ENCODE measurements at places on chromosomes 1 and 21. TPM values are rescaled to one million over a fixed set of nuclear protein-coding genes. Genes with fewer than 3 reads are reported as not detected.

DNA sequence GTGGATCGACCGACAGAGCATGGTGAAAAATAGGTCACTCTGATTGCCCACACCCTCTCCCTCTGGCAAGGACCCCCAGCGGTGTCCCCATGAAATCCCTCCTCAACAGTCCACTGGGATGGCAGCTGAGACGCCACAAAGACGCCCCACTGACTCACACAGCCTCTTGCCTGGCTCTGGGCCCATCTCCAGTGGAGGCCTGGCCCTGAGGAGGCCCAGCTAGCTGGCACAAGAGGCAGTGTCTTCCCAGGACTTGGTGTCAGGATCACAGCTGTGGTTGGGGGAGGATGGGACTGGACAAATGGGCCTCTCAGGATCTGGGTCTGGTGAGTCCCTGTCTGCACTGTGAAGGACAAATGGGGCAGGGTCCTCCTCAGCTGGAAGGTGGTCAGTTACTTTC, 4.6 kb downstream of the ALX3 start:
- no peak overlapping the region for H3K27ac ChIP-seq
- H3K4me3 ChIP-seq, result no peak overlapping the region
- no peak for DNase-seq
- no peaks in the 10 kb centered on the region for H3K36me3 ChIP-seq
- peaks cover 35% of the 10 kb centered on the region for H3K27me3 ChIP-seq

DNA sequence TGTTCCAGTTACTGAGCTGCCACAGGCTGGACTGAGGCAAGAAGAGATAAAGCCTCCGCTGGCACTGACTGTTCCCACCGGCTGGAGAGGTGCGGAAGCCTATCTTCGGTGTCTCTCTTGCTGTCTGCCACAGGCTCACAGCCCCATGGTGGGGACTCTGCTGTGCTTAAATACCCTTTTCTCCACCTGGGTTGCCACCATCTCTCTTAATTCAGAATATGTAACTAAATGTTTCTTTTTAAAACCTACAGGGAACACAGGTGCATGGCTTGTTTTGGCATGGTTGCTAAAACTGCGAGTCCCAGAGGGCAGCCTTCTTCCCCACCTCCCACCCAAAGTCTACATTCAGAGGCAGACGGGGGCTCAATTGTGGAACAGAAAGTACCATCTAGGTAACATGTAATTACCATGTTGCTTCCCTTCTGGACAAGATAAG, 8.1 kb upstream of the LBR start:
- DNase-seq, result no peak
- H3K27me3 ChIP-seq, result peaks cover 6% of the 10 kb centered on the region
- H3K4me3 ChIP-seq, result no peak overlapping the region

DNA sequence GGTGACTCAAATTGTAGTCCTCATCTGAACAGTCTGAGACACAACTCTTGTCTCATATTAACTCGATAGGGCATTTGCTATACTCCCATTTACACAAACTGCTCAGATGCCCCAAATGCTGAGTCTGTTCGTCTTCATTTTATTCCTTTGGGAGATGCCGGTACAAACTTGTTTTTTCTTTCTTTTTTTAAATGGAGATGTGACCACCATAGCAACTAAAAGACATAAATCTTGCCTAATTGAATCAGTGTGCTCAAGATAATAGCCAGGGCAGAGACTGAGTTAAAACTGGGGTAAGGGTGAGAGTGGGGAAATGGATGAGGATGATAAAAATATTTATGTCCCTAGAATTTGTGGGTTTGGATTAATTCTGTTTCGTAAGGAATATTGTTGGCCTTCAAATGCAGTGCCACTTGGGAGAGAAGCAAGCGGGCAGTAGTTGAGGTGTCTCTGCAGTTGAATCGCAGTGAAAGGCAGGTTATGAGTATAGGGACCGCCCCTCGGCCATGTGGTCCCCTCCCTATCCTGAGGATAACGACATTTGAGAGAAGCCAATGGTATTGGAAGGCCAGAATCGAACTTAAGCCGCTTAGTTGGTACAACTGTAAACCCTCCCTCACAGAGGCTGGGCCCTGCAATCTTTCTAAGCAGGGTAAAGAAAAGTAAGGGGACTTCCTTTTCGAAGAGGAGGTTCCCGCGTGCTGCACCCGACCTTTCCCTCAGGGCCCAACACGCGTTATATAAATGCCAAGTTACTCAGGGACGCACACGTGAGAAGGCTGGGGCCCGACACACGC, 859 bp upstream of the LRRC8B start:
- peak overlapping the region; percentile 15 for H3K27ac ChIP-seq
- H3K4me3 ChIP-seq, result peak overlapping the region; percentile 72

- no peak for DNase-seq
- H3K4me1 ChIP-seq, result peaks cover 14% of the 10 kb centered on the region
- no peak overlapping the region for H3K4me3 ChIP-seq
- H3K27ac ChIP-seq, result peak overlapping the region; percentile 14
- H3K27me3 ChIP-seq, result no peaks in the 10 kb centered on the region
Observed at GRCh38 chr1:15843826-15844572, 3.5 kb upstream of the SPEN start.

GRCh38 chr1:69315823-69316222, 251.9 kb upstream of the LRRC7 start:
- no peak overlapping the region for H3K27ac ChIP-seq
- DNase-seq, result no peak
- H3K27me3 ChIP-seq, result peaks cover 4% of the 10 kb centered on the region
- no peak overlapping the region for H3K4me3 ChIP-seq
- H3K36me3 ChIP-seq, result no peaks in the 10 kb centered on the region

DNA sequence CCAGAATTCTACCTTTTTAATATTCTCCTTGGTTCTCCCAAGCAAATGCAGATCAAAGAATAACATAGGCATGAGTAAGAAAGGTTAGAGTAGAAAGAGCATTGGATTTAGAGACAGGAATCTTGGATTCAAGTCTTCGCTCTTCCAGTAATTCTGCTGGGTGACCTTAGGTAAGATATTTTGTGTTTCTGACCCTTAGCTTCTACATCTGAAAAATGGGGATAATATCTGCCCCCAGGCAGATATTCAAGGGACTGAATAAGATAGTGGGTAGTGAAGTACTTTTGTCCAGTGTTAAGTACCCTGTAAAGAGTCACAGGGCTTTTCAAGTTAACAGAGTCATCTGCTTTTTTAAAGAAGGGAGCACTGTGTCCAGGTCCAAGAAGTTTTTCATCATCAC, 70.8 kb downstream of the KDM1A start:
- H3K4me1 ChIP-seq, result no peaks in the 10 kb centered on the region
- H3K27ac ChIP-seq, result no peak overlapping the region
- peaks cover 47% of the 10 kb centered on the region for H3K36me3 ChIP-seq
- no peaks in the 10 kb centered on the region for H3K27me3 ChIP-seq
- no peak overlapping the region for H3K4me3 ChIP-seq

DNA sequence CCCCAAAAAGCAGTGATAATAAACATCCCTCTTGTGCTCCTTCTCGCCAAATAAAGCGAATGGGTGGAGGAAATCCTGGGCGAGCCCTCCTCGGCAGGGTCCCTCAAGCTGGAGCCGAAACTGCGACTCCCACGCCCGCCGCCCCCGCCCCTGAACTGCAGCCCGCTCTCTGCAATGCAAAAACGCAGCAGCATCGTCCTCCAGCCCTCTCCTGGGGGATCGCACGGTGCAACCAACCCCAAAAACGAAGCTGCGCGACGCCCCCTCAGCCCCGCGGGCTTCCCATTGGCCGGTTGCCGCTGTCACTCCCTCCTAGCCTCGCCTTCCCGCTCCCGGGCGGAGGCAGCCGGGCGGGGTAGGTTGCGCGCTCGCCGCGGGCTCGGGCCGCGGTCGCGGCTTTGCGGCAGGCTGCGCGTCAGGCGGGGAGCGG, at the start of gene TMCC2:
TMCC2 (plus strand) TSS at position 363 of the 430 bp plus-strand sequence. CDS start 619 bp downstream, outside the sequence.
- H3K4me3 ChIP-seq, result peak within 1 kb of the TSS; percentile 84
- peak; percentile 94 for DNase-seq
- no peaks in the 10 kb centered on the region for H3K36me3 ChIP-seq
- H3K4me1 ChIP-seq, result peaks cover 27% of the 10 kb centered on the region
- peaks cover 32% of the 10 kb centered on the region for H3K27me3 ChIP-seq

DNA sequence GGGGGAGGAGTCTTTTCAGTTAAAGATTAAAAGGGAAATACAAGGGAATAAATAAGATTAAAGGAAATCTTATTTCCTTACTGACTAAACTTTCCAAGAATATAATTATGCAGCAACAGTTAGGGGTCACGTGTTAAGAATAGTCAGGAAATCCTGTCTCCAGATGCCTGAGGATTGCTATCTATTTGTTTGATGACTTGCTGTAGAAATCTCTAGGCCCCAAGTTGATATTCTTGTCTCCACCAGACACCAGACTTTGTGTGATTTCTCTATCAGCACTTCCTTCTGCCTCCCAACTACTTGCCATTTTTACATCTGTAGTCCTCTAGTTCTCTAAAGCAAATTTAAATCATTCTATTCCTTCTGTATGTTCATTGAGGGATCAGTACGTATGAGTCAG, 77.5 kb downstream of the RPAP2 start:
- no peak overlapping the region for H3K27ac ChIP-seq
- no peaks in the 10 kb centered on the region for H3K27me3 ChIP-seq
- no peak for DNase-seq
- no peaks in the 10 kb centered on the region for H3K4me1 ChIP-seq
- H3K4me3 ChIP-seq, result no peak overlapping the region

The LEFTY1 gene
- total RNA-seq, result 0.24 TPM

The EFNA3 gene
- total RNA-seq, result 2.1 TPM

The SIKE1 gene
- total RNA-seq, result 57.2 TPM
